Hematopoietic multipotent progenitor cell (in vitro differentiated cells): ENCODE measurements at places on chromosomes 16 and 17. TPM values are rescaled to one million over a fixed set of nuclear protein-coding genes. Genes with fewer than 3 reads are reported as not detected.

The WRAP53 gene
- 14.5 TPM for total RNA-seq

DNA sequence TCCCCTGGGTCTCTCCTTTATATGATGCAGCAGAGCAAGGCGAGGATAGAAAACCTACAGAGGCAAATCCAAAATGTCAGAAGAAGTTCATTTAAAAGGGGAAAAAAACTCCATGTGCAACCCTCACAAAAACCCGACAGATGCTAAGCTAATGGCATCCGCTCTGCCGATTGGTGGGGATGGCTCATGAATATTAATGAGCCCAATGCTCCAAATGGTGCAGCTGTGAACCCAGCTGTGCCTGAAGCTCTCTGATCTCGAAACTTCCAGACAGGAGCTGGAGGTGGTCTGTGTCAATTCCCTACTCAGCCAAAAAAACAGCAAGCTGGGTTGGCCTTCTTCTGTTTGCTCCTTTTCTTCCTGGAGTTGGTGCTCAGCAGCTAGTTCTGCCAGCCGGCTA, 15.5 kb downstream of the SNX11 start:
- DNase-seq: no peak

DNA sequence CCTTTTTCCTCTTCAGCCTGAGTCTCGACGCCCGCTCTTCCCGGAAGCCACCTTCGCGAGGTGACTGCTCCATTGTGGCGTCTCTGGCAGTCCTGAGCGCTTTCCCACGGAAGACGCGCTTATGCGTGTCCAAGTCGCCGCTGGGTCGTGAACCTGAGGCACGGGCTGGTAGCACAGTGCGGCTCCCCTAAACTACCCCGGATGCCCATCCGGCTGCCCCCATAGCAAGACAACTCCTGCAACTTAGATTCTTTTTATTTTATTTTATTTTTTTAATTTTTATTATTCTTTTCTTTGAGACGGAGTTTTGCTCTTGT, 2.1 kb upstream of the ESRP2 start:
- DNase-seq: no peak

- DNase-seq: no peak
Measured at GRCh38 chr16:2775765-2776499, 1.1 kb downstream of the ELOB start.

DNA sequence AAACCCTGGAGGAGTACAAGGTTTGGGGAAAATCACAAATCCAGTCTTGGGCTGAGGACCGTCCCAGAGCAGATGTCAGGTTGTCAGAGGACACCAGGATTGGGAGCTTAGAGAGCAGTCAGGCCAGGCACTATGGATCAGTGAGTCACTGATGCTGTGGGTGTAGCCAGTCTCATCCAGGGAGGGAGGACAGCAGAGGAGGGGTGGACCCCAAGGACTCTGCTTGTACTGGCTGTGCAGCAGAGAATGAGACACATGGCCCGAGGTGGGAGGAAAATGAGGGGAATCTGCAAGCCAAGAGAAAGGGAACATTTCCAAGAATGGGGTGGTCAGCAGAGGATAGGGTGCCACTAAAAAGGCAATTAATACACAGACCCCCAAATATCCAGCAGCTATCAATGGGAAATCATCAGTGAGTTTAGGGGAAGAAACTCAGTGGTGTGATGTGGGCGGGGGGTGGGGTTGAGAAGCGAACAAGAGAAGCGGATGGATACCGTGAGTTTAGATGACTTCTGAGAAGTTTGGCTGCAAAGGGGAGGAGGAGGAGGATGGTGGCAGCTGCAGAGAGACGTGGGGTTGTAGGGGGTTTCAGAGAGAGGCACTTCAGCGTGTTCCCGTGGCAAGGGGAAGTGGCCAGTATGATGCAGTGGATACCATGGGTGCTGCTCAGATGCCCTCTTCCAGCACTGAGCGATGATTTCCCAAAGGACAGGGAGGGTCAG, 43.9 kb downstream of the ARHGAP27 start:
- no peak for DNase-seq
